ENCODE measurements at places on chromosomes 2 and 18. TPM values are rescaled to one million over a fixed set of nuclear protein-coding genes. Genes with fewer than 3 reads are reported as not detected.

The POTEF gene
- not detected for polyA plus RNA-seq

The CXCR2 gene
- polyA plus RNA-seq = 0.44 TPM

The RAD51AP2 gene
- 0.18 TPM for polyA plus RNA-seq

The IL18RAP gene
- polyA plus RNA-seq = 0.36 TPM

The TFPI gene
- 48.0 TPM for polyA plus RNA-seq

The SLC4A5 gene
- polyA plus RNA-seq = 2.1 TPM

The CPS1 gene
- polyA plus RNA-seq = 4.6 TPM

The MAP4K3 gene
- 96.7 TPM for polyA plus RNA-seq

The REG1B gene
- not detected for polyA plus RNA-seq

The TFCP2L1 gene
- 62.6 TPM for polyA plus RNA-seq

The C2orf66 gene
- polyA plus RNA-seq = 0.37 TPM

The RNU2-63P gene
- polyA plus RNA-seq = 0.94 TPM

The ZNF385B gene
- 11.6 TPM for polyA plus RNA-seq

The DNAJC5G gene
- polyA plus RNA-seq = 1.0 TPM

The UNC80 gene
- polyA plus RNA-seq = 1.3 TPM

The ATOH8 gene
- polyA plus RNA-seq = 12.0 TPM

The INHBB gene
- polyA plus RNA-seq = 0.06 TPM

The RNF25 gene
- polyA plus RNA-seq = 49.7 TPM

The SCN7A gene
- polyA plus RNA-seq = 14.0 TPM

The ARHGAP25 gene
- 5.2 TPM for polyA plus RNA-seq

The GPBAR1 gene
- polyA plus RNA-seq = 2.1 TPM

The KCNG2 gene
- polyA plus RNA-seq = 0.14 TPM

The ACMSD gene
- 32.1 TPM for polyA plus RNA-seq

The BCL11A gene
- polyA plus RNA-seq = 13.6 TPM

The COL4A4 gene
- 56.2 TPM for polyA plus RNA-seq

The AGAP1 gene
- polyA plus RNA-seq = 20.2 TPM

The MXD1 gene
- 13.2 TPM for polyA plus RNA-seq

The BMP10 gene
- polyA plus RNA-seq = not detected

The B4GALT6 gene
- 17.5 TPM for polyA plus RNA-seq

The LRATD1 gene
- 25.8 TPM for polyA plus RNA-seq

The CNTNAP5 gene
- 0.19 TPM for polyA plus RNA-seq

The CNRIP1 gene
- polyA plus RNA-seq = 25.4 TPM

The ARHGEF4 gene
- polyA plus RNA-seq = 8.0 TPM

The ST6GAL2 gene
- 15.8 TPM for polyA plus RNA-seq

The UGT1A5 gene
- polyA plus RNA-seq = not detected

The CYP27C1 gene
- 7.1 TPM for polyA plus RNA-seq

The KIF1A gene
- polyA plus RNA-seq = 9.8 TPM

The ERBB4 gene
- 44.8 TPM for polyA plus RNA-seq

The IL36RN gene
- polyA plus RNA-seq = not detected

The FSHR gene
- not detected for polyA plus RNA-seq

The ELMOD3 gene
- polyA plus RNA-seq = 24.7 TPM

The GDF7 gene
- polyA plus RNA-seq = 5.1 TPM

The PSME4 gene
- 58.5 TPM for polyA plus RNA-seq

The SERPINB13 gene
- polyA plus RNA-seq = not detected
